KG1 (cell line): ENCODE measurements at places on chromosomes 12 and 14.

GRCh38 chr12:25775968-25776367 is 182.5 kb upstream of the RASSF8 start:
- DNase-seq, result no peak

GRCh38 chr14:32074887-32075572 is 2.1 kb upstream of the ARHGAP5 start:
- no peak for DNase-seq

- no peak for DNase-seq
Observed at GRCh38 chr14:32137892-32138291, 60.8 kb downstream of the ARHGAP5 start.

GRCh38 chr12:91824991-91825390 is 320.7 kb downstream of the BTG1 start:
- DNase-seq, result no peak

DNA sequence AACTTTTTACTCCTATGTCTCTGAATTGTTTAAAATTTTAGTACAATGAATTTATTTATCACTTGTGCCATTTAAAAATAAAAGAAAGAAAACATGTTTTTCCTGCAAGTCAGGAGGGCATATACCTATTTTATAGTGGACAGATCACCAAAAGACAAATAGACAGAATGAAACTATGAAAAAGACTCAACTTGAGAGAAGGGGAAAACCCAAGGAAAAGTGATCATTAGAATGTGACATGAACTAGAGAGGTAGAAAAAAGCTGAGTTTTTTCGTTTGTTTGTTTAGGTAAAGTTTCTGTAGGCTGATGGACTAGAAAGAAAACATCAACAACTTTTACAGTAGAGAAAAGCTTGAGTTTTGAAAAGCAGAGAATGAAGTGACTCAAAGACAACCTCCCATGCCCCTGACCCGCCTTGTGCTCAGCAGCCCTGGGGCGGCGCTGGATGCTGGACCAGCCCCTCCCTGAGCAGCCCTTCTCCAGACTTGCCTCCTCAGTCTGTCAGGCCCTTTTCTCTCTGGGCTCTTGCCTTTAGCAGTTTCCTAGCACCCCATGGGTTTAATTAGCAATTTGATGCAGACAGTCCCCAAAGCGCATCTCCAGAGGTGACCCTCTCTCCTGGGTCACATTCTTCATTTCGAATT is 95.1 kb upstream of the ARID2 start:
- no peak for DNase-seq

GRCh38 chr12:93708952-93709351 is 31.8 kb downstream of the CRADD start:
- DNase-seq, result no peak

DNA sequence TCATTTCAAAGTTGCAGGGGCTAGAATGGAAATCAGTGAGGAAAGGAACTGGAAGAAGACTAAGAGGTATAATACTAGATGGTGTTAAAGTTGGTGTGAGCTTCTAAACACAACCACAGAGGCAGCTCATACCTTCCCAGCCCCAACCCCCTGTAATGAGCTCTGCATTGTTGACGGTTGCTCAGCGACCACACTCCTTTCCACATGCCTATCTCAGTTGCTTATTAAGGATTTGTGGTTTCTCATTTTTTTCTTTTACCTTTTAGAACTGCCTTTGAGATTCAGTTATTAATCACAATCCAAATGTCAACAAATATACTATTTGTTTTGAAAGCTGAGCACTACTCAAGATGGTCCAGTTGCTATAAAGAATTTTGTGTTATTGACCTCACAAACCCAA is 62.1 kb upstream of the KIF21A start:
- DNase-seq, result no peak

DNA sequence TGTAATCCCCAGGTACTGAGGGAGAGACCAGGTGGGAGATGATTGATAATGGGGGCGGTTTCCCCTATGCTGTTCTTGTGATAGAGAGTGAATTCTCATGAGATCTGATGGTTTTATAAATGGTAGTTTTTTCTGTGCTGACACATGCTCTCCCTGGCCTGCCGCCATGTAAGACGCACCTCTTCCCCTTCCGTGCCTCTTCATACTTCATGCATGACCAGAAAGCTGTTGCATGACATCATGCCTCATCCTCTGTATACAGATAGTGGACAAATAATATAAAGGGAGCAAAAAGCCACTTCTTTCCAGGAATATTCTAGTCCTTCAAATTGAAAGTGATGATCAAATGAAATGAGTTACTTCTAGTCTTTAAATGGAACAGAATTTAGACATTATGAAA is 47.3 kb upstream of the LRIG3 start:
- DNase-seq, result no peak

DNA sequence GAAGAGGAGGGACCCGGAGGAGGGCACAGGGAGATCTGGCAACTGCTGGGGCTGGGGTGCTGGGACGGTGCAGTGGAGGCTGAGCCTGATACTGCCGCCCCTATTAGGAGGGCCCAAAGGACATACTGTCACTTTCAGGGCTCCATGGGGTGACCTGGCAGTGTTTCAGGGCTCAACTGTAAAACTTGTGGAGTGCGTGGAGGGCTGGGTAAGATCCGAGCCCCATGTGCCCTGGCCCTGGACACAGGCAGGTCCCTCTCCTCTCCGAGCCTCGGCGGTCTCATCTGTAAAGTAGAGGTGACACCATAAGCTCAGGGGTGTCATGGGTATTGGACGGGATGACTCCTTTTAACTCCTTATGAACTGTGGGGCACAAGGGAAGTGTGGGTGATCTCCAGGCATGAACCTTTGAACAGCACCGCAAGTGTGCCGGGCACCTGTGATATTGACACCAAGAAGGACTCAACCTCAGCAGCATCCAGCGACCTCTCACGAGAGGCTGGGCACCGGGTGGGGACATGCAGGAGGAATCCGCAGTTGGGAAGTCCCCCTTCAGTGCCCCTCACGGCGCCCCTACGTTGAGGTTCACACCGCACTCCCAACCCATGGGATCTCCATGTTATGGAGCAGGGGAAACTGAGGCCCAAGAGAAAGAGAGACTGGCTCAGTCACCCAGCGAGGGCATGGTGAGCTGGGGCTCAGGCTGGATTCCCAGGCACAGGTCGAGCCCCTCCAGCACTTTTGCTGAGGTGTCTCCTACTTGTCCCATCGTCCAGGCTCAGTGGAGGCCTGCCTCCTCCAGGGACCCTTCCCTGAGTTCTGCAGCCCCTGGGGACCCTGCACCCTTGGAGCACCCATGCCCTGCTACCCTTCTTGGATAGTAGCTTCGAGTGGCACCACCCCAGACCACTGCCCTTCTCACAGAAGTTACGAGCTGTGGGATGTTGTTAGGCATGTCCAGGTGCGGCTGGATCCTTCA is 50.4 kb upstream of the EML1 start:
- no peak for DNase-seq

- no peak for DNase-seq
Observed at GRCh38 chr12:89663577-89664357, 44.9 kb downstream of the ATP2B1 start.

DNA sequence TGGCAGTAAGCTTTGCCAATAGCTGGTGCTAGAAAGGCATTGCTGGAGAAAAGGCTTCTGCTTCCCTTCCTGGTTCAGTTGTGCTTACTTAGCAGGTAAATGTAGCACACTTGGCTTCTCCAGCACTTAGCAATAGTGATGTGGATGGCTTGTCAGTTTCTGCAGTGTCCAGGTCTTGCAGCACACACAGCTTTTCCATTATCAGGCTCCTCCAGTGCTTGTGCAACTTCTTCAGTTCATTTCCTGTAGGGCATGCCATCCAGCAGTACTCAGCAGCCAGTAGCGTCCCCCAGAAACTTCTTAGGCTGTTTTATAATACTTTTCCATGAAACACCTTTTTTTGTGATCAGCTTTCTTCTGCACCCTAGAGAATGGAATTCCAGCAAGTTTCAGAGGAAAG is 154.6 kb downstream of the SLC6A15 start:
- DNase-seq, result no peak

DNA sequence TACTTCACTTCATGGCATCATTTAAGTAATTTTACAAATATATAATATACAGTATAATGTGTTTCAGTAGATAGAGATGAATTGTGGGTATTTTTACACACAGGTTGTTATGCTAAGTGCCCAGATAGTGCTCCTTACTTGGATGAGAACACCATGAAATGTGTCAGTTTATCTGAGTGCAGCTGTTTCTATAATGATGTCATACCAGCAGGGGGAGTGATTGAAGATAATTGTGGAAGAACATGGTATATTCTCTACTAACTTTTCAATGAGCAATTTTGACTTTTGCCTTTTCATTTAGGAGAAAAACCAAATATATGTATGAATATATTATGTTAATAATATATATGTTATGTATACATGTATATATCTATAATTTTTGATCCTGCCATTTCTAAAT is 221.6 kb downstream of the LRRK2 start:
- no peak for DNase-seq
